NAMALWA (cell line): ENCODE measurements at places on chromosomes 4 and X.

GRCh38 chr4:25635501-25635900 lies 20.1 kb upstream of the SLC34A2 start:
- DNase-seq: no peak

DNA sequence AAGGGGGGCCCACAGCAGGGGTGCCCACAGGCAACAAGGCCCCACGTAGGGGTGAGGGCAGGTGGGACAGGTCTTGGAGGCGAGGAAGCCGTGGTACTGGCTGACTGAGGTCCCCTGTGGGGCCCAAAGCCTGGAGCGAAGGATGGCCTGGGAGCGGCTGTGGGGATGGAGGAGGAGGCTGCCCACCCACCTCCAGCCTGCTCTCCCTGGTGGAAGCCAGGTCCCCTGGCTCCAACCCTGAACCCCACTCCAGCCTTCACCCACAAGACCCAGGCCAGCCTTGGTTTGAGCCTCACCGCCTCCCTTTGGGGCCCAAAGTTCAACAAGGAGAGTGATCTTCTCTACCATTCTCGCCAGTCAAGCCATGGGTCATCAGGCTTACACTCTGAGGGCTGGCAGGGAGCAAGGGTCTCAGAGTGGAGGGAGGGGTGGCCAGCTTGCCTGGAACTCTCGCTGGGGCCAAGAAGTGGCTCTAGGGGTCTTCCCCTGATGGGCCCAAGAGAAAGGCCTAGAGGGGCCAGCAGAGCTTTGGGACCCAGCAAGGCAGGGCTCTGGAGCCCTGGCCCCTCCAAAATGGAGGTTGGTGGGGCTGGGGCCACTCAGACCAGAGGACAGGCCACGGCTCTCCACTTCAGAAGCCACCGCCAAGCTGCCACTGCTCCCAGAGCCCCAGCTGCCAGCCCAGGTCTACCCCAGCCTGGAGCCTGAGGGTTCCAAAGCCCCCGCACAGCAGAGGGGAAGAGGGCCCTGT lies 5.0 kb downstream of the PNCK start:
- DNase-seq: no peak

DNA sequence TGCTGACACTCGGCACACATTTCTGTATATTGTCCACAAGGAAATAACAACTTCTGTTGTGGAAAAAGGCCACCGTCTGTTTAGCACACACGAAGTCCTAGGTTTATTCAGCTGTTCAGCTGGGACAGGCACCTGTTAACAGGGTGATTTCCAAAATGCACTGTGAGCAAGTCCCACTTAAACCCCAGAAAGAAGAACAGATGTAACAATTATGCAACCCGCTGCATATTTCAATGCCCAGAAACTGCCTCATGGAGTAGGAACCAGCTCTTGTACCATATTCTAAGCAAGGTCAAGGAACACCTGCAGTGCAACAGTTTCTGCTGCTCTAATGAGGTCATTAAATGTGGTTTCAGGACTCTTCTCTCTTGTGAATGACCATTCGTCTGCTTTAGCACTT lies 77.1 kb downstream of the GEMIN8 start:
- no peak for DNase-seq

DNA sequence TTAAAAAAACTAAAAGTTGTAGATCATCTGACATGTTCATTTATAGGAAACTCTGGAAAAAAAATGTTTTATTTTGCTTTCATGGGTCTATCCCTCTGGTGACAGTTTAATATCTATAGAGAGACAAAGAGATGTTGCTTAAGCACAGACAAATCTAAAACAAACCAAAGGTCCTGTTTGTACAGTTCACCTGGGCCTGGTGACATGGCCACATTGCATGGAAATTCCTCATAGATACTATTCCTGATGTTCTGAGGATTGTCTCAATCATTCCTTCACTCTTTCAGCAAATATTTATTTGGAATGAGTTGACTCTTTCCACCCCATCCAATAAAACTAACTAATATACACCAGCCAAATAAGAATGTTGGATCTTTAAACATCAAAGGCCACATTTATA lies 259.1 kb upstream of the NOCT start:
- DNase-seq: no peak

GRCh38 chr4:109385260-109385659 lies 48.4 kb upstream of the SEC24B start:
- DNase-seq: no peak
